NCI-H1436 treated with DMSO at 0.1 percent for 48 hours (cell line): ENCODE measurements at places on chromosomes 13 and 19.

DNA sequence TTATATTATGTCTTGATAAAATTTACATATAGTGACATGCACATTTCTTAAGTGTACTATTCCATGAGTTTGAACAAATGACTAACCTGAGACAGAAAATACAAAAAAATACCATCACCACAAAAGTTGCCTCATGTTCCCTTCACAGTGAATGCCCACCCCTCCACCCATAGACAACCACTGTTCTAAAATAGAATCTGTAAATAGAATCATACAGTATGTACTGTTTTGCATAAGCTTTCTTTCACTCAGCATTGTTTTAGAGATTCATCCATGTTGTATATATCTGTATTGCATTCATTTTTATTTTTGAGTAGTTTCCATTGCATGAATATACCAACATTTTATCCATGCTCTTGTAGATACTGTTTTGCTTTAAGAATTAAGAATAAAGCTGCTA, 23.3 kb upstream of the RBM26 start:
- DNase-seq = no peak

DNA sequence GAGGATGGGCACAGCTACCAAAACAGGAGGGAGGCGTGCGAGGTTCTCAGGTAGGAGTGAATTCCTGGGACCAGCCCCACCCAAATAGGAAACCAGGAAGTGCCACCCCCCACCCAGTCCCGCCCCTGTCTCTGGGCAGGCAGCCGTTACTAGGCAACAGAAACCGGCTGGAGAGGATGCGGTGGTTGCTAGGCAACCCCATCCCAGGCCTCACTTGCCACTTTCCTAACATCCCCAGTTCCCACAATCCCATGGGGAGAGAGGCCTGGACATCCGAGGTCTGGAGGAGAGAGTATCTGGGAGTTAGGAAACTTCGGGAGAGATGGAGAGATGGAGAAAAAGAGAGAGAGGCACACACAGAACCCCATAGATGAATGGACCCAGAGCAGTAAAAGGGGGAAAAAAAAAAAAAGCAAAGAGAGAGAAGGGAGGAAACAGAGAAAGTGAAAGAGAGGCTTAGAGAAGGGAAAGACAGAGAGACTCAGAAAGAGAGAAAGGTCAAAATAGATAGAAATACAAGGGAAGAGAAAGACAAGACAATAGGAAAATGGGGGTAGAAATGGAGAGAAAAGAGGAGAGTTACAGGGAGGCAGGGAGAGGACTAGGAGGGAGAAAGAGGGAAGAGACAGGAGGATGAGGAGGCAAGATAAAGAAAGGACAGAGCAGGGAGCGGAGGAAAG, 3.8 kb downstream of the GRIK5 start:
- no peak for DNase-seq

GRCh38 chr19:12984683-12985048, 10.6 kb upstream of the NFIX start:
- no peak for DNase-seq

DNA sequence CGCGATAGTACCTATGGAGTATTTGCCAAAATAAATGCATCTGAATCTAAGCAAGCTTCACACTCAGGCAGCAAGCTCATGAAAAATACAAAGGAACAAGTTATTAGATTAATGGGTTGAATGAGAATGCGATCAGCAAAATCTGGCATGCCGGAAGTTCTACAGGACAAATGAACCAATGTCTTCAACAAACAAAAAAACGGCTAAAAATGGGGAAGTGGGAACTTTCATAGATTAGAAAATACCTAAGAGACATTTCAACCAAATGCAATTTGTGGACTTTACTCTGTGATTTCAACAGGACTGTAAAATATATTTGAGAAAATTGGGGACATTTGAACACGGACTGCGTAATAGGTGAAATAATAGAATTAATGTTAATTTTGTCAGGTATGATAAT, 22.4 kb upstream of the RNASEH2B start:
- no peak for DNase-seq

DNA sequence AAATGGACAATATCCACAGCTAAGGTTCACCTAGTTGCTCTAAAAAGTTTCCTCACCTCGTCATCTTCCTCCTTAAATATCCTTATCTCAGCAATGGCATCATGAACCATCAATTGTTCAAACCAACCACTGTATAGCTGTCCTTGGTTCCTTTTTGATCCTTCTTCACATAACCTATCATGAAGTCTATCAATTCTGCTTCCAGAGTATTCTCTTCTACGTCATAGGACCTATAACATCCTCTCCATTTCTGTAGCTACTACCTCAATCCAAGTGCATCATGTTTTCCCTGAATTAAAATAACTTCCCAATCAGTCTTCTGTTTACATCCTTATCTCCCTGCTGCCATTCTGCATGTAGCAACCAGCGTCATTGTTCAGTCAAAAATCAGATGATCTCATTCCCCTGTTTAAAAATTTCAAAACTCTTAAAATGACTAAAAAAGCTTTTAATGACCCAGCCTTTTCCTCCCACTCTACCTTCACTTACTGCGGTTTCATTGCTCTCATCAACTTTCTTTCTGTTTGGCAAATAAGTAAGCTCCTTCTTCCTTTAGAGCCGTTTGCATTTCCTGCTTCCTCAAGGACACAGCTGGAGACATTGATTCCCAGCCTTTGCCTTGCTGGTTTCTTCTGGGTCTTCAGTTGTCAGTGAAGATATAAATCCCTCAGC, 223.9 kb upstream of the MIR17HG start:
- no peak for DNase-seq

DNA sequence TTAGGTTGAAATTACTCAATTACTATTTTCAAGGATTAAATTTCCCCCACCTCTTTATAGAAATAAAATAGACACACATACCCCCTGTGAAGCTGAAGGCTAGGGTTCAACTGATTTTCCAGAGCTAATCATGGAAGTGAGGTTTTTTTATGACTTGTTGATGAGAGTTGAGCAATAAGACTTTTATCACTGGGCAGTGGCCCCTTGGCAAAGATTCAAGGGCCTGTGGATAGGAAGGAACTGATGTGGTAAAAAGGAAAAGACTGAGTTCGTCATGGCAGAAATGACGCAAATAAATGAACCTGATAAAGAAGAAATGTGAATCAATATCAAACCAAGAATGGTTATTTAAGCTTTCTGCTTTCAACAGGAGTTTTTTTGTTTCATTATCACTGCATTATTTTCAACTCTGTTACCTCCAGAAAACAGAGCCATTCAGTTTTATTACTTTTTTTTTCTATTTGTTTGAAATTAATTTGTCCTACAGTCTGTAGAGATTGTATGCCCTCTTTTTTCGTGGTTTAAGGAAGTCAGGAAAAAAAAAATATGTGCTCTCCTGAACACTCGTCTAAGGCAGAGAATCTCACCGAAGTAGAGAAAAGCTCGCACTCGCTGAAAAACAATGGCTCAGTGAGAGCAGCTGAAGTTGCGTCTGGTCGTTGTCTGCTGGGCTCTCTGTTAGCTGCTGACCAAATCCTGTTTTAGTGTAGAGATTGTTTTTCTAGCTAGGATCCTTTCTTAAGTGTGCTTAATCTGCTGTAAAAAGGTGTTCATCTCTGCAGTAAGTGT, 38.9 kb downstream of the STOML3 start:
- DNase-seq = no peak

DNA sequence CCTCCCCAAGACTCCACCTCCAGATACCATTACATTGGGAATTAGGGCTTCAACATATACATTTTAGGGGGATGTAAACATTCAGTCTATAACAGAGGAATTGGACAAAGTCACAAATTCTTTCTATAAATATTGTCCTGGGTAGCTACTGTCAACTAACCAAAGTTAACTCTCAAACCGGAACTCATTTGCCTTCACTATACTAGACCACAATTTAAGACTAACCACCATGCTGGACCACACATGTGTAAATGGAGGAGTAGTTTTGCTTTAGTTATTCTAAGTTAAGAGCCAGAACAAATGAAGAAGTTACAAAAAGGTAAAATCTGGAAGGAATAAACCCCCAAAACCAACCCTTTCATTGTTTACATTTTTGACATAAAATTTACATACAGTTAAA, 222.8 kb downstream of the NDFIP2 start:
- DNase-seq = no peak

DNA sequence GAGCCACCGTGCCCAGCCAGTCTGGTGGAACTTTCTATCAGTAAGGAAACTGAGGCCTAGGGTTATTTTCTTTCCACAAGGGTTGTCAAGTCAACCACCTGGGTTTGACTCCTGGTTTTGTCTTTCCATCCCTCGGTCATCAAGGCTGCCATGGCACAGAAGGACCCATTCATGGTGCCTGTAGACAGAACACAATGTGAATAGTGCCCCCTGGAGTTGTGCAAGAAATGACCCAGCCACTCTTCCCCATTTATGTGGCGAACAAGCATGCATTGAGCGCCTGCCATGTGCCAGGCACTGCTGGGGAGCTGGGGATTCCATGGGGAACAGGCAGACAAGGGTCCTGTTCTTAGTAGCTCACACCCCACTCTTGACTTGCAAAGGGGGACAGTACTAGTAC, 4.1 kb downstream of the SMARCA4 start:
- no peak for DNase-seq

DNA sequence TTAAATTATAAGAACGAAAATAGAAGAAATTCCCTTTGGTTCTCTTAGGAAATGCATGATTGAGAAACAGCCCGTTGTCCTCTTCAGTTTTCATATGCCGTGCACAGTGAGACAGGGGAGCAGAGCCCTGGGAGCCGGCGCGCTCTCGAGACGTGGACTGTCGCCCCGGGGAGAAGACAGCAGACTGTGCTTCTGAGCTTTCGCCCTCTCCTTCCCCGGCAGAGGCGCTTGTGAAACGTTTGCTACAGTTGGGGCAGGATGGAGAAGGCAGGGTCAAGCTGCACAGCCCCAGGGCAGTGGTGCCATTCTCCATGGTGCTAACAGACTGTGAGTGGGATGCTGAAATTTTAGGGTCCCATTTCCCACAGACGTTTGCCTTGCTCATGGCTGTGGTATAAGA, 192.2 kb upstream of the KL start:
- DNase-seq = no peak

GRCh38 chr19:35222373-35223015, 6.0 kb downstream of the FAM187B start:
- DNase-seq = no peak

DNA sequence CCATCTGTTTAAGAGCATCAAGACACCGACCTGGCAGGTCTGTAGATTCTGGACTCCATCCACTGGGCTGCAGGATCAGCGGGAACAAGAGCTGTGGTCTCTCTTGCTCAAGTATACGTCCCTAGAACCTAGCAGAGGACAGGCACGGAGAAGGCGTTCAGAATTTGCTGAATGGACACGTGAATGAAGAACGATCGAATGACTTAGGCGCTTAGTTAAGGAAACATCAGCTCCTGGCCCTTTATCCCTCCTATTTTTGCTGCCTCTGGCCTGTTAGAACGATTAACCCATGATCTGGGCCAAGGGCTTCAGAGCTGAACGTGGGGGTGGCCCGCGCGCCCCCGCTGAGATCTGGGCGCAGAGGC, 953 bp downstream of the DZIP1 start:
- no peak for DNase-seq

DNA sequence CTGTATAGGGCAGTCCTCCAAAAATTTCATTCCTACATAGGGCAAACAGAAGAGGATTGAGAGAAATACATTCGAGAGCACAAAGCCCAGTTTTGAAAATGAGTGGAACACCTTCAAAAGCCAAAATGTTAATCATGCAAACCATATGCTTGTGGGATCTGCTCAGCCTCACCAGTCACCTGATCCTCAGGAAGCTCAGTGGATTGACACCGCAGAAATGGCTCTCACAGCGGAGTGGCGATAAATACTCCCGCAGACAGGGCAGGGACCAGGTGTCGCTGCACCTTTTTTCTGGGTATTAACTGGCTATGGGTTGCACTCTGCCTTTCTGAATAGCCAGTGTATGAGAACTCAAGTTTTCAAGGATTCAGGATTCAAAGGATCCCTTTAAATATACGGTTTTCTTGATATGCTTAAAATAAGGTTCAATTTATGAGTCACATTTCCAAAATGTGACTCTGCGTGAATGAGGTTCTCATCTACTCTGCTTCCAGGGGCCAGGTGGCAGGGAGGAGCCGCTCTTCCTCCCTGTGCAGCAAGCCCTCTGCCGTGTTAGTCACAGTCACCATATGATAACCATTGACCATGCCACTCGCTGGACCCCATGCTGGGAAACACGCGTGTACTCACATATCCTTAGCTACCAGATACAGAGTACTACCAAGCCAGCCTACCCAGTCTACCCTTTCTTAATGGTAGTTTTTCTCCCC, 18.3 kb upstream of the DHRS12 start:
- DNase-seq = no peak

GRCh38 chr13:62292714-62293480, 877.2 kb upstream of the PCDH20 start:
- no peak for DNase-seq

GRCh38 chr13:71661921-71662320, 205.1 kb downstream of the DACH1 start:
- DNase-seq = no peak

DNA sequence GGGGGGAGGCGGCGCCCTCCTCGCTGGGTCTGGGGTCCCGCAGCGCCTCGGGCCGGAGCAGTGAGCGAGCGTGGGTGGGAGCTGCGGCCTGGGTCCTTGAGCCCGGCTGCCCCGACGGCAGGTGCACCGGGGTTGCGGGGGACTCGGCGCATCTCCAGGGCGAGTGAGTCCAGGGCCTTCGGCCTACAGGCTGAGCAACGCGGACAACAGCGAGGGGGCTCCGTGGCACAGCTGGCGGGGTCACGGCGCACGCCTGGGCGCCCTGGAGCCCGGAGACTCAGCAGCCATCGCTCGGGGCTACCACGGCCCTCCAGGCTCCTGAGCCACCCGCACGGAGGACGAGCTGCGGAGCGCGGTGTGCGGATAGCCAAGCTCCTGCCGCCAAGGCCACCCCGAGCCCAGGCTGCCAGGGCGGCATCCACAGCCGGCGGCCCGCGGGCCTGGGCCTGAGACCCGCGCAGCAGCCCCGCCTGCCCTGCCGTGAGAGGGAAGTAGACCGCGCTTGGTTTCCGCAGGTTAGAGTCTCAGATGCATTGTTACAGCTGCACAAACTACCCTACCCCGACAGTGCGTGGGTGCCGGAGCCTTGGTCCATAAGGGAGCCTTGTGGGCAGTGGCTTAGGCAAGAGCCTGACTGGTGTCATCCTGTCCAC, 253.9 kb upstream of the SGCG start:
- no peak for DNase-seq

- DNase-seq = no peak
Observed at GRCh38 chr13:99270518-99270917, 12.3 kb upstream of the GPR18 start.

GRCh38 chr19:20325151-20325550, 158.1 kb downstream of the ZNF486 start:
- no peak for DNase-seq

GRCh38 chr13:36151591-36151990, 20.4 kb upstream of the DCLK1 start:
- DNase-seq = no peak

GRCh38 chr13:113926301-113926761, 47.5 kb downstream of the C13orf46 start:
- no peak for DNase-seq

DNA sequence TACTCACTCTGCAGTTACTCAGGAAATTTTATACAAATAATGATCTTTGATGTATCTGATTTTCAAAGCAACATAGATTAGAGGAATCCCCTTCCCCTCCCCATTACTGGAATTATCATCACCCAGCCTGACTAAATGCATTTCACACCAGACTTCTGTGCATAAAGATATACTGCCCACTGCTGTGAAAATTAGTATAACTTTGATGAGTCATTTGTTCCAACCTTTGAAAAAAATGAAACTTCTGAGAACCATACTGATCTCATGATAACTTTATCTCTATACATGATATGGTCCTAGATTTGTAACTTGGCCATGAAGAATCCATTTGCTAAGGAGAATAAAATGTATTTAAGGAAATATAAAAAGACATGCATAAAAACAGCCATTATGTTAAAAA, 63.9 kb downstream of the GPC6 start:
- no peak for DNase-seq
